ENCODE measurements at places on chromosomes 7 and 10.
A peak's percentile ranks its signal among the peaks of the same experiment; 100 is the strongest.

DNA sequence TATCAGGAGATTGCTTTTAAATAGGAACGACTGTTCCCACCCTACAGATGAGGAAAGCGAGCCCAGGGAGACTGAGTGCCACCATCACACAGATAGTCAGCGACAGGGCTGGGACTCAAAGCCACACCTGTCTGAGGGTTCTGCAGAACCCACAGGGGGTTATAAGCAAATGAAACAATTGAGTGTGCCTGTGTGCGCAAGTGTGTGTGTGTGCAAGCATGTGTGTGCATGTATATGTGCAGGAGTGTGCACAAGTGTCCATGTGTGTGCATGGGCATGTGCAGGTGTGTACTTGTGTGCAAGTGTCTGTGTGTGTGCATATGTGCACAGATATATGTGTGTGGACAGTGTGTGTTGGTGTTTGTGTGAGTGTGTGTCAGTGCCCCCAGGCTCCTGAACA is 280.2 kb downstream of the GRID1 start:
- DNase-seq, result no peak

DNA sequence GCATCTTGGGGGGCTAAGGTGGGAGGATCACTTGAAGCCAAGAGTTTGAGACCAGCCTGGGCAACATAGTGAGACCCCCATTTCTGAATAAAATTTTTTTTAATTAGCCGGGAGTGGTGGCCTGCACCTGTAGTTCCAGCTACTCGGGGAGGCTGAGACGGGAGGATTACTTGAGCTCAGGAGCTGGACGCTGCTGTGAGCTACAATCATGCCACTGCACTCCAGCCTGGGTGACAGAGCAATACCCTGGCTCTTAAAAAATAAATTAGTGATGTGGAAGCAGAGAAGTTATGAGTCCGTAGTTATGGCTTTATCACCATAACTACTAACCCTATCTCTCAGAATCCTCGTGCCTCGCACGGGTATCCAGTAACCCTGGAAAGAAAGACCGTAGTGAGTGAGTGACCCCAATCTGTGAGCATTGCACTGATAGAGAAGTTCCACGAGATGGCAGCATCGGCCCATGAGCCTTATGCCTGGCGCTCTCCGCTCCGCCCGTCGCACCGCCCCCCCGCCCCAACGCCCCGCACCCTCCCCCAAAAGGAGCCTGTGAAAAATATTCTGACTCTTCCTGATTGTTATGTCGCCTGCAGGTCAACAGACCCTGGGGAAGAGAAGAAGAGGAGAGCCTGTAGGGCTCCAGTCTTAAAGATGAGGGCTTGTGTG is 4.9 kb upstream of the SLC29A3 start:
- peak; percentile 20 for DNase-seq

- no peak for DNase-seq
These were observed 10.2 kb upstream of the TMEM254 start for GRCh38 chr10:80068270-80068669.

DNA sequence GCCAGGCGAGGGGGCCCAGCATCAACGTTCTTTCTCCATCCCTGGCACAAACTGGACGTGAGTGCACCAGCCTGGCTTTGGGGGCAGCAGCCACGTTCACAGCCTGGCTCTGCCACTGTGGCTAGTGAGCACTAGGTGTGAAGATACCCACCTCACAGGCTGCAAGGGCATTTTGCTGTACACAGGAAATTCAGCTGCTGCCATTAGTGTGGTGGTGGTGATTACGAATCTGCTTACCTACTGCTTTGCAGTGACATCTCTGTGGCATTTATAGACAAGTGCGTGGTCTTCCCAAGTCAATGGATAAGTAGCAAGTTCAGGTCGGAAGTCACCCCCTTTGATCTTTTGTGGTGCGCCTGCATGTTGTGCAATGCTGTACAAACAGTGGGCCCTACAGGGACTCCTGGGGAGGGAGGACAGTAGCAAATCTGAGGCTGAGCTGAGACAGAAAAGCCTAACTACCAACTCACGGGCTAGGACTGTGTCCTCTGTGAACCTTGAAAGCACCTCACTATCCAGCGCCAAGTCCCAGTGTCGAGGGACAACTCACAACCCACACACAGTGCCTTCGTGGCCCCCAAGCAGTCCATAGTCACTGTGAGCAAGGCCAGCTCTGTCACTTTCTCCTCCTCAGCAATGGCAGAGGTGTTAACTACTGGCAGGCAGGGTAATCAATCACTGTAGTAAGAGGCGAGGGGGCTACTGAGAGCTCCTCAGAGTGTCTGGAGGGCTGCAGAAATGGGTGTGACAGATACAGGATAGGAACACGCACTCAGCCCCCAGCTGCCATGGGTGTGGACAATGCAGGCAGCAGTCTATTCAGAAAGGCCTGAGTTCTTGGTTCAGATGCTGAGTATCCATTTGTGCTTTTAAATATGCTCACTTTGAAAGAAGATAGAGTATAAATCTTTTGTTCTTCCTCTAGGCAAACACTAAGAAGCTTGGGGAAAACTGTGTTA is 17.0 kb upstream of the MMP21 start:
- no peak for DNase-seq

- peak; percentile 23 for DNase-seq
These were observed 81.2 kb upstream of the UCN3 start for GRCh38 chr10:5283305-5284158.

- no peak for DNase-seq
These were observed 70.9 kb upstream of the COL1A2 start for GRCh38 chr7:94323844-94324243.

DNA sequence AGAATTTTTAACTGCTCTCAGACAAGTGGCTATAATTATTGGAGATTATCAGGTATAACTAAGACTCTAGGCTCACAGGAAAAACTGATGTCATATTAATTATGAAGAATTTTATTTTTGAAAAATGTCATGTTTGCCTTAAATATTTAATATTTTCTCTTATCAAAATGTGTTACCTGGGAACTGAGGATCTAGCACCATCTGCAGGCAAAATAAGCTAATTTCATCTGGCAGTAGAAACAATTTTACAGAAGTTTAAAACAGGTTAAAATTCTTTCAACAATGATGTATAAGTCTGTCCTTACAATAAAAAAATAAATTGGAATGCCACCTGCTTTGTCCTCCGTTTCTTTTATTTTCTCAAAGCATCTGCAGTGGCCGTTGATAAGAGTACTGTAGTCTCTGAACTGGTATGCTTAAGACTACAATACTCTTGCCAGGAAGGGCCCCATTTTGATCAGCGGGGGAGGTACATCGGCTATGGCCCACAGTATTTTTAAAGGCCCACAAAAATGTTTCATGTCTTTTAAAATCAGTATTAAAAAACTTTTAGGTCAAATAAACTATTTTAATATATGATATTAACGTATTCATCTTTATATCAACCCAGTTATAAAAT is 81.3 kb downstream of the VWDE start:
- DNase-seq, result no peak

DNA sequence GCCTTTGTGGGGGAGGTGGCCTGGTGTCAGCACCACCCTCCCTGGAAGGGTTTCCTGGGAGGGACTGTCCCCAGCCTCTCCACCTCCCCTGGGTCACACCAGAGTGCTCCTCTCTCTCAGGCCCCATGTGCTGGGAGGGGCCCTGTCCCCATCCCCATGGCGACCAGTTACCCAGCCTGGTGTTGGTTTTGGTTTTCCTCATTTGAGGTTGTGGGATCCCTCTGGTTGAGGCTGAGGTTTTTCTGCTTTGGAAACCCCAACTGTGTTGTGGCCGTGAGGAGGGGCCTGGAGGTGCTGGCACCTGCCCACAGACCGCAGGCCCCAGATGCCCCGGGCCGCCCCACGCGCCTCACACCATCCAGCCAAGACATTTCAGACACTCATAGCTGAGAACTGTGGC is 106.3 kb downstream of the GRK5 start:
- peak; percentile 50 for DNase-seq

DNA sequence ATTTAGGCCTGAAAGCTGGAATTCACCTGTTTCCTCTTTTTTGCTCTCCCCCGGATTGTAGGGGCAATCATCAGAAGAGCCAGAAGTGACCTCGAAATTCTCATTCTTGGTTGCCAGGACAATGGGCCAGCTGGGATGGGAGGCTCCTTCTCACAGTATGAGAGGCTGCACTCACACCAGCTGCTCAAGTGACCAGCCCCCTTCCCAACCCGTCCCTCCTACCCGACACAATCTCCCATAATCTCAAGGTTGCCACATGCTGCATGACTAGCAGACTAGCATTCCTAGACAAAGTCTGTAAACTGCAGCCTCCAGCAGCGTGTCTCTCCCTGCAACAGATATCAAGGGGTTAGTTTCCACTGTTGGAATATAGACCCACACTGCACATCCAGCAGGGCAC is 110.3 kb downstream of the C1GALT1 start:
- DNase-seq, result no peak

GRCh38 chr10:72490951-72491350 is 134.9 kb downstream of the MICU1 start:
- no peak for DNase-seq

- DNase-seq, result no peak
These were observed 9.3 kb upstream of the TET1 start for GRCh38 chr10:68550747-68551411.

DNA sequence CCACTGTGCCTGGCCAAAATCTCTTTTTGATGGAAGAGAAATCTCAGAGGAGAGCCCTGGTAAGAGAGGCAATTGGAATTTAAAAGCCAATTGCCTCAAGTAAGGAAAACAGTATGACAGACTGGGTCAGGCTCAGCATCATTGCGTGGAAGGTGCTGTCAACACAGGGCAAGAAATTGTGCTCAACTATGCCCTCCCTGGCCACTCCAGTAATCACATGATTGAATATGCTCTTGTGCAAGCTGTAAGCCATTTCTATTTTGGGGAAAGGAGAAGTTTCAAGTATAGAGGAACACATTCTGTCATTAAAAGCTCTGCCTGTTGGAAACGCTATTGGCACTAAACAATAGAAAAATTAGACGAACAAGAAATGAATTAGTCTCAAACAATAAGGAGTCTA is 1127.7 kb downstream of the REEP3 start:
- DNase-seq, result no peak

DNA sequence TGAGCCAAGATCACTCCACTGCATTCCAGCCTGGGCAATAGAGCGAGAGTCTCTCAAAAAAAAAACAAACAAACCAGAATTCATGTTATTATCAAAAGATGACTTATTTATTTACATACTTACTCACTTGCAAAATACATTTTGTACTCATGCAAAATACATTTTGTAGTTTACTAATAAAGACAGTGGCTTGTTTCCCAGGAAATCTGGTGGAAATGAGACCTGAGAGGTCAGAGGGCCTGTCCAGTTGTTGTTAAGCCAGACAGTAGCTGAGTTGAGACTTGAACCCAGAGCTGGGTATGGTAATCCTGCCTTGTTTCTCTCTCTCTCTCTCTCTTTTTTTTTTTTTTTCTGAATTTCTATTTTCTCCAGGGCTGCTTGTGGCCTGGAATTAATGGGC is 29.5 kb downstream of the PDSS1 start:
- DNase-seq, result no peak

DNA sequence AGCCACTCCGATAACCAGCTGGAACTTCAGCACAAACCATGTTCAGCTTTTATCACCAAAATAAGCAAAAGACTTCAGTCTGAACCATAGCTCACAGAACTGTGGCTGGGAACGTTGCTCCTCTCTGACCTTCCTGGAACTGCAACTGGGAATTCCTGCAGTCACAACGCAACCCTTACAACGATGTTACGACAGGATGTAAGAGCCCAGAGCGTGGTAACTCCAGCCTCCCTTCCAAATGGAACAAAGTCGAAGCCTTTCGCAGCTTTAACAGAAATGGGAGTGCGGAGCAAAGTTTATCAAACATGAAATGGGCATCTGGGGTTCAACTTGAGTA is 162.6 kb downstream of the ADAM12 start:
- DNase-seq, result no peak

DNA sequence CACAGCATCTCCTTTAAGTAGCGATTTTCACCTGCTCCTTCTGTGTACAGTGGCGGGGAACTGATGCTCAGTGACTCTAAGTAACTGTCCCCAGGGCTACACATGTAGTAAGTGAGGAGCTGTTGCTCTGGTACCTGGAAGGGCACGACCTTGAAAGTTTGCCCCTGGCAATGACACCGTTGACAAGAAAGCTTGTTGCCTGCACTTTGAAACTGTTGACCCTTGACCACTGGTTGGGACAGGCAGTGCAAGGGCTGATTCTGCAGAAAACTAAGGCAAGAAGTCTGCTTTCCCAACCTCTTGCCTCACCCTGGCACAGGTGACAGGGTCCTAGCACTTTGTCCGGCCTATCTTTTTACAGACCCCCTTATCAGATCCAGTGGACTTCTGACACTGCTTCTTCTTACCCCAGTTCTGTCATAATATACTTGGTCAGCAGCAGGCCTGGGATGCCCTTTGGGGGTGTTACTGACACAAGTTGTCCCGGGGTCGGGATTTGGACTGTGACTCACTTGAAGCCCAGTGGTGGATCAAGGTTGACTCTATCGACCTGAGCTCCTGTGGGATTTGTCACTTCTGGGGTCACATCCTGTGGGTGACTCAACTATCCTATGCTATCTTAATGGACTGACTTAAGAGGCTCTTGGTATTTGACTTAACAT is 5.8 kb downstream of the ACSL5 start:
- DNase-seq, result no peak

DNA sequence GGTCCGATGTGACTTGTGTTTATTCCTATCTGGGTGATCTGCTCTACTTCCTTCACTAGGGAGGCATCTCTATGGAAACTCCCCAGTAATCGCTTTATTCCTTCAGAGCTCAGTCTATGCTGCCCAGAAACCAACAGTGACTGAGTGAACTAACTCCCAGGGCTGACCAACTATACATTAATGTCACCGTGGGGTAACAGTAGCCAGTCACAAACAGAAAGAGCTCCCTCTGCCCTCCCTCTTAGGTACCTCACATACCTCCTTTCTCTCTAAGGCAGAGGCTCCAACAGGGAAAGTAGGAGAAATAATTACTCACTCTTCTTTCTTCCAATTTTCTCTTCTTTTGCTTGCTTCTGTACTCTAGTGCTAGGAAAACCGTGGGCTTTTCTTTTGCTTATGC is 855.0 kb downstream of the REEP3 start:
- no peak for DNase-seq

- no peak for DNase-seq
These were observed 375 bp downstream of the HKDC1 start for GRCh38 chr10:69220507-69220906.

DNA sequence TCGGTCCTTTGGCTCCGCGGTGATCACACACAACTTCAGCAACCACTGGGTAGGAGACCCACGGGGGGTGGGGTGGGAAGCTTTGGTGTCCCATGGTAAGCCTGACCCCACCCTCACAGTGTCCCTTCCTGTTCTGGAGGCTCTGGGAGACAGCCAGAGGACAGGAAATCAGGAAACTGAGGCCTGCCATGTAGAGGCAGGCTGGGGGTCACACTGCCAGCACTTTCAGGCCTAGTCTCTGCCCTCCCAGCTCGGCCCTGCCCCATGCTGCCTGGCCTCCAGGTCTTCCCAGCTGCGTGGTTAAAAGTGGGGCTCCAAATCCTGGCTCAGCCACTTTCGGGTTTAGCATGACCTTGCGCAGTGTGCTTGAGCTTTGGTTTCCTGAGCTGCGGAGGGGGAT is 10.9 kb downstream of the AQP1 start:
- DNase-seq, result no peak

GRCh38 chr7:143499246-143499645 is 21.6 kb downstream of the TAS2R41 start:
- no peak for DNase-seq

- peak; percentile 67 for DNase-seq
These were observed 136.1 kb downstream of the ICA1 start for GRCh38 chr7:8125680-8126444.

GRCh38 chr10:117619223-117619622 is 76.7 kb downstream of the EMX2 start:
- no peak for DNase-seq

GRCh38 chr10:124222318-124222987 is 129.1 kb upstream of the CHST15 start:
- DNase-seq, result no peak
